Stimulated activated naive CD8-positive, alpha-beta T cell treated with anti-CD3 and anti-CD28 coated beads, Interleukin-15, Interleukin-2, amounts not matched to agents 100 U/mL and 50 U/mL, for 24 hours (primary cell): ENCODE measurements at places on chromosomes 5 and 9.

DNA sequence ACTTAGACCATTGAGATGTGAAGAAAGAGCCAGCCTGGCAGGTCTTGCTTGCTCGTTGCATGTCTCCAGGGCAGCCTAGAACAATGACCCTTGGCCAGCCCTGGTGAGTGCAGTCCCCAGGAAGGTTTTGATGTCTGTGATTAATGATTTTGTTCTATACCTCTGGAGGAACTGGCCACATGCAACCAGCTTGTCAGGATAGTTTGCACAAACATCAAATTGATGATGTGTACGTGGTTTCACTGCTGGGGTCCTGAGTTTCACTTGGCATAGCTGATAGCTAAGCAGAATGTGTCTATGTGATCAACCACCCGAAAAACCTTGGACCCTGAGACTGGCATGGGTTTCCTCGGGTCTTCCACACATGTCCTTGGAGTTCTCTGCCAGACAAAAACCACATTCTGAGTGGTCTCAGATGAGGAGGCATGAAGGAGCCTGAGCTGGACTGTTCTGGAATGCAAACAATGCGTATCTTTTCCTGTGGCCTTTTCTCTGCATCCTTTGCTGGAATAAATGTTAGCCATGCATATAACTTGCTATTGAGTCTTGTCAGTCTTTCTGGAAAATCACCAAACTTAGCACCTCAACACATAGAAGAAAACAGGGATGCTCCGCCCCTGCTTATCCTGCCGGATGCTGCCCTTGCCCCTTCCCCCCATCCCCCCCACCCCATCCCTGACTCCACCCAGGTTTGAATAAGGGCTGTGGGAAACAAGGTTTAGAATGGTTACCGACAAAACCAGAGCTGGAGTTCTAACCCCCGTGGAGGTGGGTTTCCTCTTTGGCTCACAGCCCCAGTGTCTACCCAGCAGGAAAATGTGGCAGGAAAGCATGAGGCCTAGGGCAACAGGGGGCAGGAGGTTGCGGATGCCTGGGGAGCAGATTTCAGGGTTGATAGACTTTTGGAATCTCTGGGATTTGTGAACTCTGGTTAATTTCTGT, 50.1 kb upstream of the ANKRD33B start:
- no peak for DNase-seq

DNA sequence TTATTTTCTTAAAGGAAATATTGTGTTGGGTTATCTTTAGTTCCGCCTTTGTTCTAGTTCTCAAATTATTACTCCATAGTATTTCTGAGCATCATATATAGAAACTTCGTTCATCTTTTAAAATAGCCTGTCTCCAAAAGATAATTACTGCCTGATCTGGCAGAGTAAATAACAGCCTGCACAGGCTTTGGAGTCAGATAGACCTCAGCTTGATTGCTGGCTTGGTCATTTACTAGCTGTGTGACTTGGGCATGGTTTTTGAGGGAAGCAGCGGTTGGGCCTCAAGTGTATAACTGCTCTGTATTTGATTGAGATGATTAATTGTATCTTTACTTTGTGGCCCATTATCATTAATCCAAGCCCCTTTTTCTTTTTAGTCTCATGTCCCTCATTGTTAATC, 50.1 kb downstream of the FBXO38 start:
- DNase-seq = no peak

- DNase-seq = no peak
These were observed 782 bp downstream of the CAMK2A start for GRCh38 chr5:150288791-150289190.

DNA sequence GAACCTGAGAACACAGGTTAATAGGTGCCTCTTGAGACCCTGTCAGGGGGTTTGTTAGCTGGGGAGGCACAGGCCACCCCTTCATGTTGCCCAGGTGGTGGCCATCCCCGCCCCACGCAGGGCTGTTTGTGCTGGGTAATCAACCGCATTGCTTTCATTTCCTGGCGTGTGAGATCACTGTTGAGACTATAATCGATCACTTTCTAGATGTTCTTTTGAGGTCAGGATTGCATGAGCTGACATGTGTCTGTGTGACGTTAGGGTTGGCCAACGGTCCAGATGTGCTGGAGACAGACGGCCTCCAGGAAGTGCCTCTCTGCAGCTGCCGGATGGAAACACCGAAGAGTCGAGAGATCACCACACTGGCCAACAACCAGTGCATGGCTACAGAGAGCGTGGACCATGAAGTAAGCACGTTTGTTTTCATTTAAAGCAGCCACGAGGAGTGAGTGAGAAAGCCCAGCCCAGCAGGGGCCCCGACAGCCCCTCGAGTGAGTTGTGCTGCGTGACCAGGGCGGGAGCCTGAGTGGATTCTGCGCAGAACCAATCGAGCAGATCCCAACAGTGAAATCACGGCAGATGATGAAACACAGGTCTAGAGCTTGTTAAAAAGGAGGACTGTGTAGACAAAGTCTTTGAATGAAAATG, 115.0 kb upstream of the CACNA1B start:
- DNase-seq = no peak

DNA sequence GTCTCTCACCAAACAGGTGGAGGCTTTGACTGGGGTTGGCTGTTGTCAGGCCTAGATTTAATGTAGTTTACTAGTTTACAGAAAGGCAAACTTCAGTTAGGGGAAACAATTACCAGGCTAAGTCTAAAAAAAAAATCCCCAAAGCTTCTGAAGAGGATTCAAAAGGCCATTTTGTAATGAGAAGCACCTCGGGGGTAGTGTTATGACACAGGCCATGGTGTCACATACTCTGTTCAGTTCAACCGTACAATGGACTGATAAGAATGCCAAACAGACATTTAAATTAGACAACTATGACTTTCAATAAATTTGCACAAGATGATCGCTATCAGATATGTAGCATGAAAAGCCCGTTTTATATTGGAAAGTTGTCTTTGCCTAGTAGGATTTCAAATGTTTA, 120.1 kb upstream of the PCA3 start:
- no peak for DNase-seq

DNA sequence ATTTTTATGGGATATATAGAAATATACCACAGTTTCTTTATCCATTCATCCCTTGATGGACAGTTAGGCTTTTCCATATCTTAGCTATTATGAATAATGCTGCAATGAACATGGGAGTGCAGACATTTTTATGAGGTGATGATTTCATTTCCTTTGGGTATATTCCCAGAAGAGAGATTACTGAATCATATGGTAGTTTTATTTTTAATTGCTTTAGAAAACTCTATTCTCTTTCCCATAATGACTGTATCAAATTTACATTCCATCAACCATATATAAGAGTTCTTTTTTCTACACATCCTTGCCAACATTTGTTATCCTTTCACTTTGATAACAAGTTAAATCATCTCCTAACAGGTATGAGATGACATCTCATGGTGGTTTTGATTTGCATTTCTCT, 821.6 kb downstream of the TLE1 start:
- no peak for DNase-seq

DNA sequence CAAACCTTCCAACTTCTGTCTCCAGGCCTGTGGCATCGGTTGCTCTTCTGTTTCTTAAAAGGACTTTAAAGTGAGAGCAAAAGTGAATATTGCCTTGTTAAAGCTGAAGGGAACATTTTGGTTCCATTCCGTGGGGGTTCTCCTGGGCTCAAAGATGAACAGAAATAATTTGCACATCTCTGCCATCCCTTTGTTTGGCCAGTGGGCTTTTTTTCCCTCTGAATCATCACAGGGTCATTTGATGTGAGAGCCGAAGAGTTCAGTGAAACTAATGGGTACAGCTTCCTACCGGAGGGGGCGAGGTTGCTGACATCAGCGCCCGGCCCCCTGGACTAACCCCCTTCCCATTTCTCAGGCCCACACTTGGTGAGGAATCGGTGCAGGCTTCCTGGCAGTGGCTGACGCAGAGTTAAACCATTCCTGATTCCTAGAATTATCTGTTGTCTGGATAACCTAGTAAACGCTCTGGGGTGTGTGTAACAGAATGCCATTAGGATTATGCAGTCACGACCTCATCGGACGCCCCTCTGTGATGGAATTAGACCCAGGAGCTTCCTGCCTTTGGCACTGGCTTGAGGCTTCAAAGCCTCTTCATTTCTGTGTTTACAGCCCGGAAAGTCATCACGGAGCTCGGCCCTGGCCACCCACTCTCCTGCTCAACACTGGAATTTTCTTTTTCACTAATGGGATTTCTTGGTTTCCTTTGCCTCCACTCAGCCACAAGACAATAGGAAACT, 61.6 kb upstream of the RPL26L1 start:
- no peak for DNase-seq

DNA sequence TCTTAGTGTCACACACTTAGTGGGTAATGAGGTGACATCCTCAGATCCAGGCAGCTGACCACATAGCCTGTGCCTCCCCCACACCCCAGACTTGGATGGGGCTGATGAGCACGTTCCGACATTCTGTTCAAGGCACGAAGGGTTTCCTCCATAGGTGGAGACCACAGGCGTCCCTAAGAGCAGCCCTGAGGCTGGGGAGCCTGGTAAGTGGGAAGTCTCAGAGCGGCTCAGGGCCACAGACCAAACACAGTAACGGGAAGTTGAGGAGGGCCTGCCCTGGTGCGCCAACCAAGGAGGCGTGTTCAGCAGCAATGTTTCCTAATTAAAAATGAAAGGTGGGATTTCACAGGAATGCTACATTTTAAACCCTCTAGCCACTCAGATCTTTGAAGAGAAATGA, 102.3 kb upstream of the PHYKPL start:
- DNase-seq = no peak
